DND-41 (cell line): ENCODE measurements at places on chromosomes 3 and 15.

DNA sequence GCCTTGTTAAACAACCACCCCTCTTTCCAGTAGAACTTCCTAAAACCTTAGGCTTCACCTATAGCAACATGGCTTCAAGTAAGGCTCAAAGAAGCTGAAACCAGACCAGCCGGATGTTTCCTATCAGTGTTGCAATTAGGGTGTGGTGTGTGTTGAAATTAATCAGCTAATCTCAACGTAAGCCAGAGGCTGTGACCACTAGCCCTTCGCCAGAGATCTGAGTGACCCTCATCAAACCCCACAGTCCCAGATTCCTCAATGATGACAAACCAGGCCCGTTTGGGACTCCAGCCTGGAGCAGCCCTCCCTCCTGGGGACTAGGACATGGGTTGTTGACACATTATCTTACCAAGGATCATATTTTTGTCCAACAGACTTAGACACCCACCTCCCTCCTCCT, 27.3 kb downstream of the CYP11A1 start:
- no peak for DNase-seq
- H3K4me1 ChIP-seq = no peaks in the 10 kb centered on the region
- no peak overlapping the region for H3K27ac ChIP-seq

DNA sequence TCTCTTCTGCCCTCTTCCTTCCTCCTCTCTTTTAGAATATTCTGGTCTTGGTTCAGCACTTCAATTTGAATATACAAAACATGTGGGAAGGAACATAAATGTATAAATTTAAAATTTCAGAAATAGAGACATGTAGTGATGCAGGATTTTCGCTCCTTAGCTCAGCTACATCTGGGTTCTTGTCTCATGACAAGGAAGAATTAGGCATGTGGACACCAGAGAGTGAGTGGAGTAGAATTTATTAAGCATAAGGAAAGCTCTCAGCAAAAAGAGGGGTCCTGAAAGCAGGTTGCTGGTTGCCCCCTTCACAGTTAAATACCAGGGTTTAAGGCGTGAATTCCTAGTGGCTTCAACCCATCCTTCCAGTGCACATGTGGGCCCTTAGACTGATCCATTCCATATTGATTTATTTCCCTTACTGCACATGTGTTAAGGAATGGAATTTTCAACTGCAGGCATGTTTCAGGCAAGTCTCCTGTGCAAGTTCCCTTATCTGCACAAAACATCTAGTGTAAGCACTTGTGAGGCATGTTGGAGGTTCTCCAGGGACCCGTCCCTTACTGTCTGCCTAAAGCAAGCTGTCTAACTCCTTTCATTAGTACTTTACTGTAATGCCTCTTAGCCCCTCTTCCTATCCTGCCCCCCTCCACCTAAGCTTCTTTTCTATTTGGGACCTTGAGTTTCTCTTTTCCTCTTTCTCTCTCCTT, 133.2 kb upstream of the STRIT1 start:
- no peak overlapping the region for H3K4me3 ChIP-seq
- H3K36me3 ChIP-seq = peaks cover 4% of the 10 kb centered on the region; the same call in 1 of the 2 replicates
- H3K27ac ChIP-seq = no peak overlapping the region

- no peaks in the 10 kb centered on the region for H3K27me3 ChIP-seq
- no peaks in the 10 kb centered on the region for H3K4me1 ChIP-seq
- H3K36me3 ChIP-seq = no peaks in the 10 kb centered on the region
- no peak overlapping the region for H3K4me3 ChIP-seq
- DNase-seq = no peak
These were observed 210.6 kb upstream of the UBE3A start for GRCh38 chr15:25649390-25649789.

DNA sequence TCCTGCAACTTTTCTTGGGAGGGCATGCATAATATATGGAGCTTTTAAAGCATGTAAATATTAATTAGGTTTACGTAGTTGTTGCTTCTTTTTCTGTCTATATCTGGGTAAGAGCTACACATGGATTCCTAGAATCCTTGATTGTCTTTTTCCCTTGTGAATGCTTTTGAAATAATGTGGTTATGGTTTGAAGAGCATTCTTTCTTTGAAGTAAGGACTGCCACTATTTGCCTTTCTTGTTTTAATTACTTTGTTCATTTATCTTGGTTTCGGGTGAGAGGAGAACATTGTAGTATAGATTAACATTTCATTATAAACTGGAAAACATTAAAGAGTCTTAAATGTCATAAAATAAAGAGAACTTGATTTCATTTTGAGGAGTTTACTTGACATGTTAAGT, 674.0 kb downstream of the ZBBX start:
- H3K27ac ChIP-seq = no peak overlapping the region
- H3K4me3 ChIP-seq = no peak overlapping the region
- no peaks in the 10 kb centered on the region for H3K36me3 ChIP-seq

GRCh38 chr3:77718311-77718710, 678.4 kb downstream of the ROBO2 start:
- no peak overlapping the region for H3K27ac ChIP-seq
- no peaks in the 10 kb centered on the region for H3K36me3 ChIP-seq
- H3K4me1 ChIP-seq = no peaks in the 10 kb centered on the region
- no peak for DNase-seq
- H3K27me3 ChIP-seq = no peaks in the 10 kb centered on the region
- H3K4me3 ChIP-seq = no peak overlapping the region

DNA sequence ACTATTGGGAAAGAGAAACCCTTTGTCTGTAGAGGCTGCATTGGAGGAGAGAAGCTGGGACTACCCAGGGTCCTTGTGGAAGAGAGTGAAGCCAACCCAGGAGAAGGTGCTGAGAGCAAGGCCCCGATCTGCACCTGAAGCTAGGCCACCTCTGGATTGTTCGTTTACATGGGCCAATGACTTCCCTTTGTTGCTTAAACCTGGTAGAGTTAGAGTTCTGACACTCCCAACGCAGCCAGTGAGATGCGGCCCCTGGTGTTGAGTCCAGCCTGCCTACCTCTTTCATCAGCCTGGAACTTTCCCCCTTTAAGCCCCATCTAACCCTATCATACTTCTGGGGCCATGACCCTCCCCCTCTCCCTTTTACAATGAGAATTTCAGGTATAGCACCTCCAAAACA, 30.8 kb downstream of the CCDC13 start:
- H3K27me3 ChIP-seq = no peaks in the 10 kb centered on the region
- H3K27ac ChIP-seq = no peak overlapping the region
- H3K36me3 ChIP-seq = no peaks in the 10 kb centered on the region
- no peak overlapping the region for H3K4me3 ChIP-seq
- no peak for DNase-seq
- H3K4me1 ChIP-seq = no peaks in the 10 kb centered on the region

DNA sequence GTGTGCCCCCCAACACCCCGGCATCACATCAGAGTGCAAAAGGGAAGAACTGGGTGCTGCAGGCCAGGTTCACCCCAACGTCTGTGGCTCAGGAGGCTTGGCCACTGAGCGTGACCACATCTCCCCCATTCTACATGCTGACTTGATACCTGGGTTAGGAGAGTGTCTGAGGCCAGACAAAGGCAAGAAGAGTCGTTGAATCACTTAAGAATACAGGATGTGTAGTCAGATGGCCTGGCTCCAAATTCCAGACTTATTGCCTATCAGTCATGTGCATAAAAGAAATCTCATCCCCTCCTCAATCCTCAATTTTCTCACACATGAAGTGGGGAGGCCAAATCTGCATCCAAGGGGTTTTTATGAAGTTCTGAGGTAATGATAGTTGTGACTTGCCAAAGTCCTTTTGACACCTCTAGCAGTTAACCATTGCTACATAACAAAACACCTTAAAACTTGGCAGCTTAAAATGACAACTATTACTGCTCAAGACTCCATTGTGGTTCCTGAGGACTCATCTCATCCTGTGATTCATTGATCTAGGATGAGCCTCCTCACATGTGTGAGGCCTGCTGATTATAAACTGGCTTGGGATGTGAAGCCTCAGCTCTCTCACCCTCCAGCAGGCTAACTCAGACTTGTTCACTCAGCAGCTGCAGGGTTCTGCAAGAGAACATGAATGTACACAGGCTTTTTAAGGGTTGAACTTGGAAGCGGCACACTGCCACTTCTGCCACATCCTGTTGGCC, 138.8 kb upstream of the TLE3 start:
- no peaks in the 10 kb centered on the region for H3K27me3 ChIP-seq
- no peaks in the 10 kb centered on the region for H3K4me1 ChIP-seq
- H3K4me3 ChIP-seq = no peak overlapping the region
- no peaks in the 10 kb centered on the region for H3K36me3 ChIP-seq
- DNase-seq = no peak

DNA sequence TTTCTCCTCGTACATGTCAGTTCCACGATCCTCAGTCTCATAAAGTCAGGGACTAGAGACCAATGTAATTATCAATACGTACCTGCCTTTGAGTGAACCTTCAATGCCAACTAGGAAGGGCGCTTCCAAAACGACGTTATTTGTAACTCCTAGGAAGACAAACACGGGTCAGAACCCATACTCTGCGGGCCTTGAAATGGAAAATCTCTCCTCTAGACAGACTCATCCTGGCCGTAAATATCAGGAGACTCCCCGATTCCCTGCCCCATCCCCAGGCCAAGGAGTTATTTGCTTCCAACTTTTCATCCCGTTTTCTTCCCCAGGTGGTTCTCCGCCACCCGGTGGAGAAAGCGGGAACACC, 578 bp downstream of the OIP5 start:
- peaks cover 7% of the 10 kb centered on the region for H3K36me3 ChIP-seq
- H3K27me3 ChIP-seq = no peaks in the 10 kb centered on the region
- peak overlapping the region; percentile 84 for H3K4me3 ChIP-seq

- H3K4me1 ChIP-seq = no peaks in the 10 kb centered on the region
- no peaks in the 10 kb centered on the region for H3K27me3 ChIP-seq
- H3K36me3 ChIP-seq = no peaks in the 10 kb centered on the region
- H3K27ac ChIP-seq = no peak overlapping the region
- DNase-seq = no peak
- H3K4me3 ChIP-seq = no peak overlapping the region
These were observed 235.6 kb downstream of the SV2B start for GRCh38 chr15:91335702-91336101.

DNA sequence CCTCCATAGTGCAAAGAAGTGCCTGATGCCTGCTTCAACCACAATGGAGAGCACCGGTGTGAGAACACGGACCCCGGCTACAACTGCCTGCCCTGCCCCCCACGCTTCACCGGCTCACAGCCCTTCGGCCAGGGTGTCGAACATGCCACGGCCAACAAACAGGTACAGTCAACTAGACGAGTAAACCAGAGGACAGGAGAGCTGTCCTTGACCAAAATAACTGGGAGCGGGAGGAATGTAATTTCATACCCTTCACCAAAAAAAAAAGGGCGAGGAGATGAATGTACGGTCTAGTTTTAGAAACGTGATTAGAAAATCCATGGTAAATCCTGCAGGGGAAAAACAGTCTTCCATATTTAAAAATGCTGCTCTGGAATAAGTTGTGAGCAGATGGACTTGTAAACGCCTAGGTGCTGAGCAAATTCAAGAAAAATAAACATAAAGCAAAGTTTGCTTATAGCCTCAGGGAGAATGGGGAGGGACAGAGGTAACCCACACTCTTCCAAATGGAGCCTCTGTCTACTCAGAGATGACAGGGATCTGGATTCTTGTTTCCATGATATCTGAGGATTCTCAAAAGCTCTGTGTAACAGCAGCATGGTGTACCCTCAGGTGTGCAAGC, 8.4 kb downstream of the THBS1 start:
- H3K4me3 ChIP-seq = no peak overlapping the region
- DNase-seq = no peak
- no peaks in the 10 kb centered on the region for H3K27me3 ChIP-seq
- H3K4me1 ChIP-seq = no peaks in the 10 kb centered on the region

- peaks cover 12% of the 10 kb centered on the region for H3K27me3 ChIP-seq
- no peaks in the 10 kb centered on the region for H3K4me1 ChIP-seq
- H3K27ac ChIP-seq = no peak overlapping the region
- no peaks in the 10 kb centered on the region for H3K36me3 ChIP-seq
- H3K4me3 ChIP-seq = no peak overlapping the region
- DNase-seq = no peak
These were observed 36.3 kb upstream of the TSC22D2 start for GRCh38 chr3:150371741-150372254.

DNA sequence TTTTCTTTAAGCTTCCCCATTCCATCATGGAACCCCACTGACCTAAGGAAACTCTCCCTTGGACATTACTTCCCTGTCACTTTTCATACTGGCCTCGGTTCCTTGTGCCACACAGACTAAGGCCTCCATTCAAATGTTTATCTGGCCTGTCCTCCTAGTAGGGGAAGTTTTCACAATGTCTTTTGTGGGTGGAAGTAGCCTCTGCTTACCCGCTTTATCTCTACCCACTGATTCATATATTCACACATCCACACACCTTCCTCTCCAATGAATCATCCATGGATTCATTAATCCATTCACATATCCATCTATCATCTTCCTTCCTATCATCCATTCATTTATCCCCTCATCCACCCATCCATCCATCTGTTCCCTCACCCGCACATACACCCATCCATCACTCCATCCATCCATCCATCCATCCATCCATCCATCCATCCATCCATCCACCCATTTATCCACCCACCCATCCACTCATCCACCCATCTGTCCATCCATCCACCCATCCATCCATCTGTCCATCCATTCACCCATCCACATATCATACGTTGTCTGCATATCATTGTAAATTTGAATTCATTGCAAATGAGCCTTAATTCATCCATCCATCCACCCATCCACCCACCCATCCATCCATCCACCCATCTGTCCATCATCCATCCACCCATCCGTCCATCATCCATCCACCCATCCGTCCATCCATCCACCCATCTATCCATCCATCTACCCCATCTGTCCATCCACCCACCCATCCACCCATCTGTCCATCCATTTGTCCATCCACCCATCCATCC, 49.1 kb downstream of the IQSEC1 start:
- H3K4me1 ChIP-seq = 0 out of 2 replicates have a peak, but pooled peaks cover 2% of the 10 kb centered on the region
- no peak overlapping the region for H3K27ac ChIP-seq
- H3K4me3 ChIP-seq = no peak overlapping the region
- no peak for DNase-seq

DNA sequence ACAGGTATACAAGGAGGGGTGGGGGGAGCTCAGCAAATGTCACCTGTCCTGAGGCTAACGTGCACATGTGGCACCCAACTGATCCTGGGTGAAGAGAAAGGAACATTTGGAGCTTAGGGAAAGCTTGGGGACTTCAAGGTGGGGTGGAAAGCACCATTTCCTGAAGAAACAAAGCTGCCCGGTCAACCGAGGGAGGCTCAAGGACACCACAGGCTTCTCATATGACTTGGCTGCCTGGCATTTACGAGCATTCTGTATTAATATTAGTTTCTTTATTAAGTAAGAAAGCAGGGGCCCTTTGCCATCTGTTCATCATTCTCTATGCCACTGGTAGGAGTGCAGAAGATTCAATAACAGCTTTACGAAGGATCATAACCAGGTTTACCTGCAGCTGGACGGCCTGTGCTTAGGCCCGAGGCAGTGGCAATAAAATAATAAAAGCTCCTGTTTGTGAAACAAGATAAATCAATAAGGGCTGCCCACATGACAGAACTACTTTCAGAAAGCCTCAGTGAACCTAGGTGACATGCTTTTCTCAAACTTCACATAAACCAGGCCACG, 54.0 kb downstream of the ETV5 start:
- peaks cover 40% of the 10 kb centered on the region for H3K36me3 ChIP-seq
- H3K27ac ChIP-seq = no peak overlapping the region
- no peak for DNase-seq
- H3K27me3 ChIP-seq = peaks cover 8% of the 10 kb centered on the region

DNA sequence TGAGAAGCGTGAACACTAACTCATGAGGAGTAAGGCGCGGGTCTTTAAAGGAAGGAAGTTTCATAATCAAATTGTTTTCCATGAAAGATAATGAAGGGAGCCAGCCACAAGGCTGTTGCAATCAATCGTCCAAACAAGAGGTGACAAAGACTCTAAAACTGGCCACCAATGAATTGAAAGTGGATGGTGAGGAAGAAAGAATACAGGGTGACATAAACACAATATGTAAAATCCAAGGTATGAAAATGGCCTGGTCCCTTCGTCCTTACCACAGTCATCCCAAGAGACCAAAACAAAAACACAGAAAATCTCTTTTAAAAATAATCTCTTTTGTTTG, 12.0 kb downstream of the CD86 start:
- peaks cover 17% of the 10 kb centered on the region for H3K27me3 ChIP-seq
- H3K4me3 ChIP-seq = no peak overlapping the region
- no peaks in the 10 kb centered on the region for H3K4me1 ChIP-seq
